ENCODE measurements at places on chromosomes 6 and 20. TPM values are rescaled to one million over a fixed set of nuclear protein-coding genes. Genes with fewer than 3 reads are reported as not detected.
A peak's percentile ranks its signal among the peaks of the same experiment; 100 is the strongest.

RBBP8NL gene
- total RNA-seq = not detected

DNA sequence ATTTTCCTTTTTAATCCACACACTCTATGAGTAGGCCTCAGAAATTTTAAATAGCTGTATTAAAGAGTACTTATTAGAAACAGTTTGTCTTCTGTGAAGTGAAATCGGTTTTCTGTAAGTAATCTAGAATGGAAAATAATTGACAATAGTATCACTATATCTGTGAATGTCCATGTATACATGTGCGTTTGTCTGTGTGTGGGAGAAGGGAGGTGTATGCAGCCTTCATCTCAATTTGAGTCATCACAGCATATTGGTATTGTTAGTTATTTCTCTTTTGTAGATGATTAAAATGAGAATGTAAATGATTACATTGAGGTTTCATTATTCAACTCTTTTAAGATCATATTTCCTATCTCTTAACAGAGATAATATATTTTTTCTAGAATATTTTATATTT, 206.0 kb downstream of the EYS start:
- H3K27me3 ChIP-seq = no peaks in the 10 kb centered on the region
- no peaks in the 10 kb centered on the region for H3K36me3 ChIP-seq
- DNase-seq = no peak
- no peak overlapping the region for H3K4me3 ChIP-seq

- no peaks in the 10 kb centered on the region for H3K36me3 ChIP-seq
- no peak overlapping the region for H3K4me3 ChIP-seq
- H3K4me1 ChIP-seq = peaks cover 14% of the 10 kb centered on the region
- H3K27ac ChIP-seq = no peak overlapping the region
- no peak for DNase-seq
Observed at GRCh38 chr20:4728120-4728760, 6.5 kb downstream of the PRND start.

ABHD16B gene
- total RNA-seq = not detected

- no peaks in the 10 kb centered on the region for H3K27me3 ChIP-seq
- no peak overlapping the region for H3K27ac ChIP-seq
- no peak for DNase-seq
- no peak overlapping the region for H3K4me3 ChIP-seq
- no peaks in the 10 kb centered on the region for H3K36me3 ChIP-seq
- H3K4me1 ChIP-seq = no peaks in the 10 kb centered on the region
Observed at GRCh38 chr6:20921578-20921977, 387.3 kb downstream of the CDKAL1 start.

DNA sequence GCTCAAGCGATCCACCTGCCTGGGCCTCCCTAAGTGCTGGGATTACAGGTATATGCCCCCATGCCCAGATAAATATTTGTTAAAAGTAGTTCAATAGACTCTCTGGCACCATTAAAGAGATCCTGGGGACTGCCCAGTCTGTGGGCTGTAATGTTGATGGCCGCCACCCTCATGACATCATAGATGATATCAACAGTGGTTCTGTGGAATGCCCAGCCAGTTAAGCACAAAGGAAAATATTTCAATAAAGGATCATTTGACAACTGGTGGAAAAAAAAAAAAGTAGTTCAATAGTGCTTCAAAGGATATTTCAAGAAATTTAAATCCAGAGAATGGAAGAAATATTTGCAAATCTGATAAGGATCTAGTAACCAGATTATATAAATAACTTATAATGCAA, 1.5 kb upstream of the CRIP3 start:
- DNase-seq = no peak
- peaks cover 2% of the 10 kb centered on the region for H3K36me3 ChIP-seq
- H3K27me3 ChIP-seq = no peaks in the 10 kb centered on the region
- H3K4me1 ChIP-seq = peaks cover 46% of the 10 kb centered on the region
- no peak overlapping the region for H3K4me3 ChIP-seq

DNA sequence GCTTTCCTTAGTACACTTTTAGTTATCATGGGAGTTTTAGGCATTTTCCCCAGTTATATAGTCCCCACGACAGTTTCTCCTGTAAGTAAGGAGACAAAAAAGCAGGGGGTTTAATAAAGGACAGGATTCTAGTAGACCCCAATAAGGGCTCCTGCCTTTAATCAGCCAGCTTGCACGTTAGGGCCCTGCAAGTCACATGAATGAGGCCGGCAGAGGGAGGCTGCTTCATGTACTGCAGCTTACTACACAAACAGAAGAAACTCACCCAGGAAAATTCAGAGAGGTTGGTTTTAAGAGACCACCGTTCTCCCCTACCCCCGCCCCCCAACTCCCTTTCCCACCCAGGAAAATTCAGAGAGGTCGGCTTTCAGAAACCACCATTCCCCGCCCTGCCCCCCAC, 229.7 kb upstream of the MOCS1 start:
- H3K27me3 ChIP-seq = no peaks in the 10 kb centered on the region
- no peak overlapping the region for H3K27ac ChIP-seq
- H3K4me1 ChIP-seq = no peaks in the 10 kb centered on the region
- no peaks in the 10 kb centered on the region for H3K36me3 ChIP-seq

GRCh38 chr6:167046861-167047495, 47.8 kb downstream of the CEP43 start:
- peak overlapping the region; percentile 70 for H3K27ac ChIP-seq
- no peak for DNase-seq
- peak overlapping the region; percentile 20 for H3K4me3 ChIP-seq
- H3K27me3 ChIP-seq = no peaks in the 10 kb centered on the region

- no peak overlapping the region for H3K27ac ChIP-seq
- H3K27me3 ChIP-seq = no peaks in the 10 kb centered on the region
- DNase-seq = no peak
- H3K4me3 ChIP-seq = no peak overlapping the region
- H3K4me1 ChIP-seq = no peaks in the 10 kb centered on the region
Observed at GRCh38 chr6:149015535-149016525, 269.0 kb downstream of the UST start.

GRCh38 chr20:4894981-4895381, 106.3 kb downstream of the SLC23A2 start:
- H3K4me1 ChIP-seq = peaks cover 6% of the 10 kb centered on the region
- H3K36me3 ChIP-seq = peaks cover 54% of the 10 kb centered on the region
- H3K27me3 ChIP-seq = no peaks in the 10 kb centered on the region
- no peak overlapping the region for H3K27ac ChIP-seq
- H3K4me3 ChIP-seq = no peak overlapping the region
- peak; percentile 16 for DNase-seq

DNA sequence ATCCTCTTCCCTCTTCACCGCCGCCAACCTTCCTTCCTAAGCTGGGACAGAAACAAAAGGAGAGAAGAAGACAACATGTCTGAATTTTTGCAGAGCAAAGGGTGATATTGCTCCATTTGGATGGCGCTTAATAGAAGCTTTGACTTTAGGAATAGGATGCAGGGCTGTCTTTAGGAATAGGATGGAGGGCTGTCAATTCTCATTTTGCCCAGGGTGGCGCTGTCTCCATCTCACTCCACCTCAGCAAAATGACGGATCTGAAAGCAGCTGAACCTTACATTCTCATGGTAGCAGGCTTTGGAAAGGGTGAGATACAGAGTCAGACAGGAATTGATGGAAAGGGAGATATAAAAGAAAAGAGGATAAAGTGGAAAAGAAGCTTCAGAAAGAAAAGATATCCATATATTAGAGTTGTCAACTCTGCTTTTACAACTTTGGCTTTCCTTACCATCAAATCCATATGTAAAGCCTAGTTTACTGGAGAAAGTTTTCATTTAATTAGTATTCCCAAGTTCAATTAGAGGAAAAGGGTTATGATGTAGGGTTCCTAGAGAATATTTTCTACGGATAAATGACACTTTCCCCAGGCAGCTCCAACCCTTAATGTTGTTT, 2.4 kb downstream of the MTCL3 start:
- no peaks in the 10 kb centered on the region for H3K36me3 ChIP-seq
- H3K4me1 ChIP-seq = peaks cover 24% of the 10 kb centered on the region
- peak; percentile 57 for DNase-seq
- H3K4me3 ChIP-seq = peak overlapping the region; percentile 58

- DNase-seq = no peak
- no peaks in the 10 kb centered on the region for H3K4me1 ChIP-seq
- no peak overlapping the region for H3K4me3 ChIP-seq
- H3K27me3 ChIP-seq = no peaks in the 10 kb centered on the region
Observed at GRCh38 chr6:7882505-7883257, 27.9 kb downstream of the TXNDC5 start.

DNA sequence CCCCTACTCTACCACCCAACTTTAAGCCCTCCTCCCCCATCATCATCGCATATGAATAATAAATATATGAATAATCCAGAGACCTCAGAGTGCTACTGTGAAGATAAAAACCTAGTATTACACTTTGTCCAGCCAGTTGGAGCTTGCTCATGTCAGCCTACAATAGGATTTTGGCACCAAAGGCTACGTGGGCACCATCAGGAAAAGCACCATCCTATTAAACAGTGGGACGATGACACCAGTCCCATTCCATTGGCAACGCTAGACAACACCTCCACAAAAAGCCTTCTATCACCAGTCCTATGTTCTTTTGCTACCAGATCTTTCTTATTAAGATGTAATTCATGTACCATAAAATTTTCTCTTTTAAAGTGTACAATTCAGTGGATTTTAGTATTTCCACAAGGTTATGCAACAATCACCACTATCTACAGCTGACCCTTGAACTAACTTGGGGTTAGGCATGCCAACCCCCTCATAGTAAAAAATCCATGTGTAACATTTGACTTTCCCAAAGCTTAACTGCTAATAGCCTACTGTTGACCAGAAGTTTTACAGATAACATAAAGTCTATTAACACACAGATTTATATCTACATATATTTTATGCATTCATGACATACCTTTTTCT, 41.1 kb downstream of the CNKSR3 start:
- no peak overlapping the region for H3K4me3 ChIP-seq
- H3K27ac ChIP-seq = no peak overlapping the region
- no peaks in the 10 kb centered on the region for H3K27me3 ChIP-seq
- no peaks in the 10 kb centered on the region for H3K4me1 ChIP-seq

DNA sequence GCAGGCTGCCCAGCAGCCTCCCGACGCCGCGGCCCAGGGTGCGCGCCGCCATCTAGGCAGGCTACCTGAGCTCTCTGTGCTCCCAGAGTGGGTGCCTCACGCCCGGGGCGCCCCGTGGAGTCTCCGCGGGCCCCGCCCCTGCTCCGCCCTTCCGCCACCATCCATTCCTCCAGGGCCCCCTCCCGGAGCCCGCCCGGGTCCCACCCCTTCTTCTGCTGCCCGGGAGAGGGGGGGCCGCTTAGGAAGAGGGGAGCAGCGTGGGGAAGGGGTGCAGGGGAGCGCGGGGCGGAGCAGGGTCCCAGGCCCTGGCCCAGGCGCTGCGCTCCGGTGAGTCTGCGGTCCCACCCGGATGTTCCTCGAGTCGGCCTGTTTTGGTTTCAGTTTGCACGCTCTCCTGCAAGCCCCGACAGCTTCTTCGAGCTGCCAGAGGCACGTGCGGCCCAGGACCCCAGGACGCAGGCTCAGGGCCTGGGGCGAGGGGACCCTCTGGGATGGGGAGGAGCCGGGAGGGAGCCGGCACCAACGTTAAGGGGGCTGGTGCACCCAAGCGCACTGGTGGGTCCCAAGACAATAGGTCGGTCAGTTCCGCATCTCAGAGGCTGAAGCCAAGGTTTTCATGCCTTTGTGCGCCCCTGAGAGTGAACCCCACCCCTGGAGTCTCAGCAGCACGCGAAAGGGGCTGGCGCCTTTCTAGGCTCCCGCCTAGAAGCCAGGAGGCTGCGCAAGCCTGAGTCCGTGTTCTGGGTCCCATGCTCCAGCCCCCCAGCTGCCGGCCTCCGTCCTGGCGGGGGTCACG, at the start of gene ACSS1:
Gene ACSS1, minus strand, starts transcription at position 89 of the 796 bp plus-strand sequence. Its CDS starts 37 bp downstream, at position 52.
- H3K4me1 ChIP-seq = peaks cover 58% of the 10 kb centered on the region
- peak within 1 kb of the TSS; percentile 90 for H3K27ac ChIP-seq
- peak within 1 kb of the TSS; percentile 76 for H3K4me3 ChIP-seq

DNA sequence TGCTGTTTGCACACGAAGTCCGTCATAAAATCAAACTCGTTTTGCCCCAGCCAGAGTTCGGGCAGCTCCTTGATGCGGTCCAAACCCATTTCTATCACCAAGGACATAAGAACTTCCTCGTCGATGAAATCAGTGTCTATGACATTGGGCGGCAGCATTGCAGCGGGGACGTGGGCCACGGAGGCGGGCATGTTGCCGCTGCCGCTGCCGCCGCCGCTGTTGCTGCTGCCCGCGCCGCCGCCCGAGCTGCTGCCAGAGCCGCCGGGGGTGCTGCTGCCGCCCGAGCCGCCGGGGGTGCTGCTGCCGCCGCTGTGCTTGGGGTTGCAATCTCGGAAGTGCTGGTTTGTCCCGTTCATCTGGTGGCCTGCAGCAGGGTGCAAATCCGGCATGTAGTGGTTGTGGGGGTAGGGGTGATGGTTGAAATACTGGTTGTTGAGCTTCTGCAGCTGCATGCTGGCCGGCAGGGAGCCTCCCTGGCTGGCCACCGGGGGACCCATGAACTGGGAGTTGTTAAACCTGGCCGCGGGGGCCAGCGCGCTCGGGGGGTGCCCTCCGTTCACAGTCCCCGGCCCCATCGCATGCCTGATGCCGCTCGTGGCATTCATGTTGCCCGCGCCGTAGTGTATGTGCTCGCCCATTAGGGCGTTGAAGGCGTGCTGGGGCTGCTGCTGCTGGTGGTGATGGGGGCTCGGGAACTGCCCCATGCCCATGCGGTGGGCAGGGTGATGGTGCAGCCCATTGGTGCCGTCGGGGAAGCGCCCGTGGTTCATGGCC, 1.1 kb downstream of the CITED2 start:
- no peaks in the 10 kb centered on the region for H3K36me3 ChIP-seq
- H3K4me3 ChIP-seq = peak overlapping the region; percentile 97
- H3K27ac ChIP-seq = peak overlapping the region; percentile 88
- peak; percentile 87 for DNase-seq
- H3K27me3 ChIP-seq = no peaks in the 10 kb centered on the region

- H3K4me3 ChIP-seq = no peak overlapping the region
- H3K27me3 ChIP-seq = no peaks in the 10 kb centered on the region
- H3K36me3 ChIP-seq = no peaks in the 10 kb centered on the region
- peak overlapping the region; percentile 29 for H3K27ac ChIP-seq
- peaks cover 33% of the 10 kb centered on the region for H3K4me1 ChIP-seq
- DNase-seq = peak; percentile 68
Observed at GRCh38 chr6:46220352-46221221, 49.8 kb upstream of the ENPP5 start.

GRCh38 chr6:15076565-15076964, 169.3 kb upstream of the JARID2 start:
- H3K4me1 ChIP-seq = no peaks in the 10 kb centered on the region
- DNase-seq = no peak
- H3K27ac ChIP-seq = no peak overlapping the region
- H3K4me3 ChIP-seq = no peak overlapping the region
- no peaks in the 10 kb centered on the region for H3K27me3 ChIP-seq
- H3K36me3 ChIP-seq = no peaks in the 10 kb centered on the region

CST4 gene
- total RNA-seq = not detected

PXDC1 gene
- total RNA-seq = 18.9 TPM

PPP1R3G gene
- 0.24 TPM for total RNA-seq

DNA sequence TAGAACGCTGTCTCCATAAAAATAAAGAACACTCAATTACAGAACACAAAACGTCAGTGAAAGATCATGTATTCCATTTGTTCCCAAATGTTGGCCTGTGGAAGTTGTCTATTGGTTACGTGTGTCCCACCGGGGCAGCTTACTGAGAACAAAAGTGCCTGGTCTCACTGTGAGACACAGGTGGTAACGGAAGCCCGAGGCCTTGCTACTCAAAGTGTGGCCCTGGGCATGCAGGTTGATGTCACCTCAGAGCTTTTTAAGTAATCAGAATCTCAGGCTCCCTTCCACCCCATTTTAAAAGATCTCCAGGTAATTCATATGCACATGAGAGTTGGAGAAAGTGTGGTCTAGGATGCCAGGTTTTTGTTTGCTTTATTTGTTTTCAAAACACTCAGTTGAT, 422.5 kb upstream of the OPRM1 start:
- no peak for DNase-seq
- H3K36me3 ChIP-seq = no peaks in the 10 kb centered on the region

SAMD5 gene
- not detected for total RNA-seq

GRCh38 chr6:52543262-52543661, 33.6 kb downstream of the TRAM2 start:
- no peak for DNase-seq
- no peak overlapping the region for H3K4me3 ChIP-seq
- H3K36me3 ChIP-seq = no peaks in the 10 kb centered on the region
- no peaks in the 10 kb centered on the region for H3K27me3 ChIP-seq
- H3K27ac ChIP-seq = no peak overlapping the region
- peaks cover 4% of the 10 kb centered on the region for H3K4me1 ChIP-seq

Data from B cell (primary cell).